ENCODE measurements at places on chromosomes 6 and 20.

DNA sequence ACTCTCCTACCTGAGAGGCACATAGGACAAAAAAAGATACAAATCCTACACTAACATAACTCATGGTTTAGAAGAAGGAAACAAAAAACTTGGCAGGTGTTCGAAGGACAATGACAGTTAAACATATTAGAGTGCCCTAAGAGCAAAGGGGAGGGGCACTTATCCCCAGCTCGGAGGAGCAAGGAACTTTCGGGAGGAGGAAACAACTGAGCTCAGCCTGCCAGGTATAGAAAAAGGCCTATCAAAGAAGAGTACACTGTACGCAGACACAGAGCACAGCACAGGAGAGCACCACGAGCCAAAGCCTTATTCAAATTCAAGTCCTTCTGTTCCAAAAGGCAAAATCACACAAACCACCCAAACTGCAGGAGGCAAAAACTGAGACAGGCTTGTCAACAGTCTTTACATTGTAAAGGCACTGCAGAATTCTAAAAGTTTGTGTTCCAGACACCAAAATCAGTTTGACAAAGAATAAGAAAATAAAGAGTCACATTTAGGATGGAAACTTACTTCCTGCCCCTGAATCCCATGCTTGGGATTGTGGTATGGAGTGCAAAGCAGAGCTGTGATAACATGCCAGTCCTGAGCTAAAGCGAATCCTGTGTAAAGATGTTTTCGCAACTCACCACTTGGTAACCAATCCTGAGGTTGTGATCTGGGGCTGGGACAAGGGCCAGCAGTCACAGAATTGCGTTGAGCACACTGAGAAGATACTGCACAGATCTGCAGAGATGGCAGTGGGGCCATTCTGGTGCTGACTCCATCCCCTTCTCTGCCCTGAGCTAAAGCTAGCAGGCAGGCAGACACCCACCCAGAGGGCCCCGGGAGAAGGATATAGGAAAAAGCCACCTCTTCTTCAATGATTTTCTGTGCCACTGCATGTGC is 108.6 kb downstream of the CHD6 start:
- DNase-seq = no peak

DNA sequence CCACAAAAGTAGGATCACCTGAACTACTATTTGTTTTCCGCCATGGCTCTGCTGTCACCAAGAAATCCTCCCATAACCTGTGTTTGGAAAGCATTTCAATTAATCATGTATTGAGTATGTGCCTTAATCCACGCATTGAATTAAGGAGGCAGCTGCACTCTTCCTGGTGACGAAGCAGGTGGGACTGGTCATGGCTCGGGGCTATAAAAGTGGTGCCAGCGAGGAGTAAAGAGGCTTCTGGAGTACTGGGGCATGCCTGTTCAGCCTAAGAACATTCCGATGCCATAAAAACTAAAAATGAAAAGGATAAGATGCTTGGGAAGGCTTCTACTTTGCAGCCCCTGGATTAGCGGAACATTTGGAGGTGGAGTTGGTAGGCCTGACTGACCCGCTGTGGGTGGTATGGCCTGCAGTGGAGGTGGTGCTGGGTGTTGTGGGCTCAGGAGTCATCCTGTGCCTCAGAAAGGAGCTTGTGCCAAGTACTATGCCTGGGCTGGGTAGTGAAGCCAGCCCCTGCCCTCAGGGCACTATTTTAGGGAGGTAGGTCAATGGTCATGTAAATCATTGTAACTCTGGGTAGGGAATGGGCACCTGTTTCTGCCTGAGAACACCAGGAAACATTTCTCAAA is 110.5 kb downstream of the B3GAT2 start:
- DNase-seq = no peak

DNA sequence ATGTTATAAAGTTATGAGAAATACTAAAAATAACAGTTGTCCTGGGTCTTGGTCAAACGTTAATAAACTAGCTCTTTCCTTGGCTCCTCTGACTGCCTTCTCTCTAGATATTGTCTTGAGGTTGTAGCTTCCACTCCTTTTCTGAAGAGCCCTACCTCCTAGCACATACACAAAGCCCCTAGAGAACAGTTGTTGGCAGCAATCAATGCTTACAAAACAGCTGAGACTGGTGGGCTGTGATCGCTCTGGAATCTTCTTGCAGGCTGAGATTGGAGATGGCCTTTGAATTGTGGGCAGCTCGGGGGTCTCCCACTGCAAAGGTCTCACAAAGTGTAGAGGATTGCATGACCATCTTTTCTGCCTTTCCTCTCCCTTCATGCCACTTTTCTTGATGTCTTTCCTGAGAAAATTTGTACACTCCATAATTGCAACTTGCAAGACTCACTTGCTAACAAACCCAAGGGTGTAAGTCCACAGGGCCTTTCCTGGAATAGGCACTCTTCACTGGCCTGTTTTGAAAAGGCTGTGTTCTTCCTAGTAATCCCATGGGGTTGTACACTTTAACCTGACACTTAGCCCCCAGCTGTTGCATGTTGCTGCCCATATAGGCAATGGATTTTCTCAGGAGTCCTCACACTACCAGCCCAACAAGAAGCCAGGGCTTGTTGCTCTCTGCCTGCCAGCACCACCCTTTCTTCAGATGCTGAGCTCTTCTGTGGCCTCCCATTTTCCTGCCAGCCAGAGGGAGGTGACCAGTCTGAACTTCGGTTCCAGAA is 99.9 kb downstream of the TCP11 start:
- no peak for DNase-seq

- DNase-seq = no peak
Observed at GRCh38 chr20:46416421-46416820, 10.0 kb upstream of the ELMO2 start.

GRCh38 chr20:991850-992249 is 10.3 kb downstream of the RSPO4 start:
- no peak for DNase-seq

- DNase-seq = no peak
Observed at GRCh38 chr6:169371344-169372127, 117.9 kb upstream of the THBS2 start.

DNA sequence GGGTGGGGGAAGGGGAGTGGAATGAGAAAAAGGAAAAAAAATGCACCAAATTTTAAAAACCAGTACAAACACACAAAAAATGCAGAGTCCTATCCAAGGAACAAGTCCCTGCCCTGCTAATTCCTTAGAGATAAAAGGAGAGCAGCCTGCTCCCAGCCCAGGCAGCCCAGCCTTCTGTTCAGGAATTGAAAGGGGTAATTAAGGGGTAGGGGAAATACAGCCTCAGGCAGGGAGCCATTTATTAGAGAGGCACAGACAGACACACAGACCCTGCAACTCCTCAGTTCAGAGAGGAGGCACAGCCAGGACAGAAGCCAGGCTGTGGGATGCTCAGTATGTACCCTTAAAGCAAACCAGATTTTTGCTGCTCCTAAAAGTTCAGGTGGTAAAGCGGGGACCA is 137.2 kb downstream of the EYA2 start:
- no peak for DNase-seq

- DNase-seq = no peak
Observed at GRCh38 chr6:87784051-87784450, 82.0 kb upstream of the AKIRIN2 start.

GRCh38 chr6:14123386-14124111 is 6.0 kb downstream of the CD83 start:
- DNase-seq = no peak

All from ascending aorta (tissue), 2 donors.